Neural crest cell (in vitro differentiated cells): ENCODE measurements at places on chromosomes 2 and 18. TPM values are rescaled to one million over a fixed set of nuclear protein-coding genes. Genes with fewer than 3 reads are reported as not detected.

DYSF gene
- total RNA-seq: 2.2 and 2.4 TPM in 2 replicates

LIMS4 gene
- total RNA-seq: 0.32 and 0.75 TPM in 2 replicates

DNA sequence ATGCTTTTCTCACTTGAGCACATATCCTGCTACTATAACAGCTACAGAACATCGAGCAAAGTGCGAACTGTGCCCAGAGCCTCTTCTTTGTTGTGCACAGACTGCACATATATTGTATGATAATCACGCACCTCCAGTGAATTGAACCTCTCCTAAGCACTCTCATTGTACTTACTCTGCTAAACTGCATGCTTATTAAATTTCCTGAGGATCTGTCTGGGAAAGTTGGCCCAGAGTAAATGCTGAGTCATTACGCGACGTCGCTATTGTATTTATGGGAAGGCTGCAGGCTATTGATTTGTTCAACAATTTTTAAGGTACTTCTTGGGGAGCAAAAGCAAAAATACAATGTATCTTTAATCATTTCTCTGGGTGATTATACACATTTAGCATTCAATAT, 399.6 kb upstream of the DSEL start:
- DNase-seq: no peak
- H3K27ac ChIP-seq: peak overlapping the region; percentile 45
- peaks cover 3% of the 10 kb centered on the region for H3K36me3 ChIP-seq
- no peak overlapping the region for H3K4me3 ChIP-seq
- no peaks in the 10 kb centered on the region for H3K27me3 ChIP-seq

GRCh38 chr2:109141727-109142283, 12.8 kb downstream of the SH3RF3 start:
- H3K27me3 ChIP-seq: peaks cover 10% of the 10 kb centered on the region
- no peak for DNase-seq
- H3K36me3 ChIP-seq: no peaks in the 10 kb centered on the region
- no peak overlapping the region for H3K27ac ChIP-seq
- H3K4me1 ChIP-seq: no peaks in the 10 kb centered on the region
- H3K4me3 ChIP-seq: no peak overlapping the region

DNA sequence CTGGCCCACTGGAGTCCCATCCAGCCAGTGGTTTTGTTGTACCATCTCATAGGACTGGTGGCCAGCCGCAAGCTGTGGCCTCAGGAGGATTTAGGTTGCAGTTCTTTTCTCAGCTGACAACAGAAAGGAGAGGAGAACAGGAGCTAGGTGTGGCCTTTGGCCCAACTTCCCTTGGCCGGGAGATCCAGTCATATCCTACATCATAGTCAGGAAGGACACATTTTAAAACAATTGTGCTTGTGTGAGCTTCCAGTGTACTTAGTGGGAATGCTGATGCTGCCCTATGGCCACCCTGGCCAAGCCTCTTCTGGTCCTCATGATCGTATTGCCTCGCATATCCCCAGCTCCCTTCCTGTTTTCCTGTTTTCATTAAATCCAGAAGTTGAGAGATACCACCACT, 98.1 kb downstream of the WDSUB1 start:
- peaks cover 4% of the 10 kb centered on the region for H3K36me3 ChIP-seq
- no peak overlapping the region for H3K27ac ChIP-seq
- no peaks in the 10 kb centered on the region for H3K27me3 ChIP-seq
- no peak for DNase-seq
- no peak overlapping the region for H3K4me3 ChIP-seq

CELF4 gene
- 1.8 and 1.9 TPM in 2 replicates for total RNA-seq

GRCh38 chr2:221605751-221606240, 33.7 kb upstream of the EPHA4 start:
- H3K4me1 ChIP-seq: peaks cover 69% of the 10 kb centered on the region
- H3K36me3 ChIP-seq: no peaks in the 10 kb centered on the region
- peak overlapping the region; percentile 16 for H3K27ac ChIP-seq

GRCh38 chr18:79489899-79490625, 94.3 kb downstream of the NFATC1 start:
- no peak for DNase-seq
- H3K27ac ChIP-seq: no peak overlapping the region
- H3K36me3 ChIP-seq: peaks cover 3% of the 10 kb centered on the region
- H3K27me3 ChIP-seq: no peaks in the 10 kb centered on the region
- H3K4me3 ChIP-seq: no peak overlapping the region
- H3K4me1 ChIP-seq: peaks cover 3% of the 10 kb centered on the region

SLC14A1 gene
- total RNA-seq: not detected in 2 replicates

FAM237A gene
- total RNA-seq: not detected in 2 replicates

DNA sequence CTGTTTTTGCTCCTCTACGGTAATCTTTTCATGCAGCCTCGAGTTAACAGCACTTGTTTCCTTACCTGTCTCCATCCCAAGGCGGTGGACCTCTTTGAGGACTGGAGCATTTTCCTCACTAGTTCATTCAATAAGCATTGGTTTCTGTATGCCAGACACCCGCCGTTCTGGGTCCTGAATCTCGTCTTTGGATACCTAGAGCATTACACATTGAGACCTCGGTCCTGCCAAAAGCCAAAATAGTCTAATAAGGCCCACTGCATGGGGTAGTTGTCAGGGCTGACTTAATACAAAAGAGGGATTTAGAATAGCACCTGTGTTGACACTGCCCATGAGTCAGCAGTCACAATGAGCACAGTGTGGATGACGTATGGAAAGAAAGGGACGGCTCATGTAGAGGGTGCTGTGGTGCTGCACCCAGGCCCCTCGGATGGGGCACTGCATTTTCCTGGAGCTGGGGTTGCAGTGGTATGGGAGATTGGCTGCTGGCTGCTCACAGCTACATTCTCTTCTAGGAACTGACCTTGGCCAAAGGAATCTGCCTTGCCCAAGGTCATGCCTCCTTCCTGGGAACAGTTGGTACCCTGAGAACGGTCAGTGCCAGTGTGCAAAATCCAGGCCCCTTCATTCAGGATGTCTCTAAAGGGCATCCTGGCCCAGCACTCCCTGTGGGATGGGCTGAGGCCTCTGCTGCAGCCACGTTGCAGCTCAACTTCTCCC, 126.9 kb upstream of the NCK2 start:
- peaks cover 16% of the 10 kb centered on the region for H3K4me1 ChIP-seq
- H3K27ac ChIP-seq: no peak overlapping the region
- no peaks in the 10 kb centered on the region for H3K36me3 ChIP-seq
- no peak overlapping the region for H3K4me3 ChIP-seq

GRCh38 chr2:128986026-128986715, 667.5 kb upstream of the HS6ST1 start:
- no peaks in the 10 kb centered on the region for H3K36me3 ChIP-seq
- H3K27ac ChIP-seq: no peak overlapping the region
- no peak overlapping the region for H3K4me3 ChIP-seq
- H3K27me3 ChIP-seq: no peaks in the 10 kb centered on the region
- no peak for DNase-seq

NEDD4L gene
- total RNA-seq: 37.3 and 41.4 TPM in 2 replicates

DNA sequence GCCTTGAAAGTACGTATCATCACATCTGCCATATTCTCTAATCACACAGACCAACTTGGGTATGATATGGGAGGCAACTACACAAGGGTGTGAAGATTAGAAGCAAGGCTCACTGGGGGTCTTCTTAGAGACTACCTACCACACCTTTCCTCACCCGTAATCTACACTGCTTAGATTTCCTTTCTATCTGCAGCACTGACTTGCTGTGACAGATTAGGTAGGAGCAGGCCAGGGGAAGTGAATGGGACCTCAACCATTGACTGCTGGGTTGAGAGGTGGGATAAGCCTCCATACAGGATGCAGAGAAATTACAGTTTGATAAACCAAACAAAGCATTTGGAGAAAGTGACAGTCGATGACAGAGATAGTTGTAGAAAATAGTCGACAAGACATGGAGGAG, 119.0 kb upstream of the SERPINE2 start:
- no peaks in the 10 kb centered on the region for H3K36me3 ChIP-seq
- H3K27ac ChIP-seq: no peak overlapping the region
- no peaks in the 10 kb centered on the region for H3K27me3 ChIP-seq
- no peak for DNase-seq

DNA sequence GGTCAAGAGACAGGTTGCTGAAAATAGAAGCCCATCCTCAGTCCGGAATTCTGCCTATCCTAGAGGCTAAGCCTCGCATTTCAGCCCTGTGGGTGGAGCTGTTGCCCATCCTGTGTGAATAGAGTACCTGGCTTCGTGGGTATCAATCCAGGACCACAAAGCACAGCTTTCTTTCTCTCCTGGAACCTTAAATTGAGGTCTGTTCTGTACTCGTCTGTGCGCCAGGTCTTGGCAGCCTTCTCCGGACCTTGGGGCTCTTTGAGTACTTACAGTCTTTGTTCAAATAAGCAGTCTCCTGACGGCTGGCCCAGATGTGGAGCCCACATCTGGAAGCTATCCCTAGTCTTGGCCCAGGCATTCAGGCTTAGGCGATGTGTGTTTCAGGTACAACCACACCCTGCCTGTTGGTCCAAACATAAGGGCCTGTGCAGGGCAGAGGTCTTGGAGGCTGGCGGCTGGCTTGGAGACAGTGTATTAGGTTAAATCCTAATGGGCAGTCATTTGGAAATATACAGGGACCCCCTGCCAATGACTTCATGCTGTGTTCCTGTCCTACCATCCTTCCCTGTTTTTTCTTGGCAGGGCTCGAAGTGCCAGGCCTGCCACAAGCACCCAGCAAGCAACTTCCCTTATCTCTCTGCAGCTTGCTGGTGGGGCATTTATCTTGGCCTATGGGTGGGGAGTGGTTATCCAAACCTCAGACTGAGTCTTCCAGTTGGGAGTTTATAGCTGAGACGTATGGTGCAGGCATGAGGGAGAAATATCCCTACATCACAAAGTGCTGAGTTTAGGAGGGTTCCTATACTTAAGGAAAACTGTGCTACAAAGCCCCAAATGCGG, 294.1 kb downstream of the BCL2 start:
- peaks cover 6% of the 10 kb centered on the region for H3K27me3 ChIP-seq
- no peak for DNase-seq
- H3K4me1 ChIP-seq: no peaks in the 10 kb centered on the region
- no peak overlapping the region for H3K27ac ChIP-seq
